Activated T-cell treated with anti-CD3 and anti-CD28 coated beads for 4 hours (primary cell): ENCODE measurements at places on chromosomes 7 and 10.

DNA sequence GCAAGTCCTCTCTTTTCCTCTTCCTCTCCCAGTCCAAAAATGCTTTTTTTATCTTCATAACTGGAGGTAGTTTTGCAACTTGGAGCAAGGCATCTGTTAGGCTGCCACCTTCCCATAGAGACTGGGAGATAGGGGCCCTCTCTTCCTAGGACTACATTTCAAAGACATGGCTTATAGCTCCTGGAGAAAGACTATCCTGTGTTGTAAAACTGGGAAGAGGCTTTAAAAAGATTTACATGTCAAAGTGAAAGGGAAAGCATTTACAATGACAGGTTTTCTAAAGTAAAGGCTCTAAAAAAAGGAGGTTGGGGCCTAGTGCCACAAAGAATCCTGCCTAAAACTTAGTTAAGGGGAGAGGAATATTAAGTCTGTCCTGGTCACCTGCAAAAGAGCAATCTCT lies 82.2 kb upstream of the SEMA3E start:
- DNase-seq, result no peak

GRCh38 chr10:131203456-131204357 lies 107.8 kb downstream of the TCERG1L start:
- no peak for DNase-seq

DNA sequence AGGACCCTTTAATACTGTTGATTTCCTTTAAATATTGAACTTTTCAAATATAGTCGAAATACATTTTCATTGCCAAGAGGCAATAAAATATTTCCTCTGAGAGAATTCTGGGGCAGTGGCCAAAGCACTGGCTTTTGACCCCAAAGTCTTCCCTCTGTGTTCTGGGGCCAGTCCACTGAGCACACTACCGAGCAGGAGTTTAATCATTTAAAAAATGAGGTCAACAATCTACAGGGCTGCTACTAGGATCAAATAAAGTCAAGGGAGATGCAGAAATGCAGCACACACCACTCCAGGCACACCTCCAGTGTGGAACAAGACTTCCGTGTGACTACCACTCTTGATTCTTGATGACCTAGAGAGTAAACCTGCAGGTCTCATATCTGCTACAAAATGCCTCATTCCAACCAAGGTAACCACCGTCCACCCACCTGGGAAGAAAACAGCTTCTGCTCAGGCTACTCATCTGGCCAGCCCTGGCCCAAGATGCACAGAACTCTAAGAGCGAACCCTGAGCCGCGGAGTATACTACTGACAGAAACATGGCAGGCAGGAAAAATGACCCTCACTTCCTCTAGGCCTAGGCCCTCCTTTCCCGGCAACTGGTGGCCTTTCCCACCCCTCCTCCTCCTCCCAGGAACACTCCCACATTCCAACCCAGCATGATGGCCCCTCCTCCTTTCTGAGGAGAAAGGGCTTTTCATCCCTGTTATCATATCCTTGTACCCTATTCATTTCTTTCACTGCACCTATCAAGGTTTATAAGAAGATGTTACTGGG lies 97.7 kb downstream of the ALOX5 start:
- DNase-seq, result no peak

- no peak for DNase-seq
Observed at GRCh38 chr7:4416396-4417056, 265.6 kb upstream of the FOXK1 start.

DNA sequence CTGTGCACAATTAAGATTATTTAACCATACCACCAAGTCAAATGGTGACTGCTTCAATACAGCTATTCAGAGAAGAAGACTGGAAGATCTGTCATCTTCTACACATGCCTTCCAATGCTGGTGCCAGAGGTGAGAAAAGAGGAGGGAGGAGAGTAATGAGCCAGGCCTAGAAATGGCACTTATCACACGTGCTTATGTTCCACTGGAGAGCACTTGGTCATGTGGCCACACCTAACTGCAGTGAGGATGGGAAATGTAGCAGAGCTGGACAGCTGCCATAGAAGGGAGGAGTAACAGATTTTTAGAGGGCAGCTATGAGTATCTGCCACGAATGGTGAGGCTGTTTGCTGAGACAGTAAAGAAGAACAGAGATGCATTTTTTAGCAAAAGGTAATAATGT lies 77.1 kb downstream of the MPLKIP start:
- no peak for DNase-seq

- no peak for DNase-seq
Observed at GRCh38 chr7:34074421-34074820, 169.1 kb downstream of the BMPER start.

GRCh38 chr7:3895341-3896116 lies 594.5 kb downstream of the SDK1 start:
- DNase-seq, result no peak

- DNase-seq, result no peak
Observed at GRCh38 chr7:34096198-34096651, 190.9 kb downstream of the BMPER start.

- DNase-seq, result no peak
Observed at GRCh38 chr7:106405697-106406141, 120.9 kb upstream of the NAMPT start.

DNA sequence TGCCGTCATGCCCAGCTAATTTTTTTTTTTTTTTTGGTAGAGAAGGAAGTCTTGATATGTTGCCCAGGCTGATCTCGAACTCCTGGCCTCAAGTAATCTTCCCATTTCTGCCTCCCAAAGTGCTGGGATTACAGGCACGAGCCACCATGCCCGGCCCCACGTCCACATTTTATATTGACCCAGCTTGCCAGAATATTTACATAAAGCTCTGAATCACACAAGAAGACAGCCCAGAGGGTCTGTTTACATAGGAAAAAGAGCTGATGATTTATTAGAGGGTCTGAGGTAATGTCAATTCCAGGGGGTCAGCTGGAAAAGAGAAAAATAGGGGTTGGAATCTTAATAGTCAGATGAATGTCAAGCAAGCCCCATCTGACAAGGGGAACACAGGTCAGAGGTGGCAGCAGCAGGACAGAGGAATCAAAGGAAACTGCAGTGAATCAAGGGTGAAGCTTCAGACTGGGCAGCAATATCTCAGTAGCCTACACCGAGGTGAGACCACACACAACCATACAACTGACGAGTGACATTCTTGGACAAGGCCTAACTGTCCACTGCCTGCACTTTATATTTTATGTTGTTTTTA lies 15.8 kb upstream of the SLF2 start:
- DNase-seq, result no peak

- DNase-seq, result no peak
Observed at GRCh38 chr10:107971973-107972372, 807.5 kb upstream of the SORCS1 start.

GRCh38 chr7:150329331-150330120 lies 6.2 kb upstream of the ACTR3C start:
- no peak for DNase-seq

DNA sequence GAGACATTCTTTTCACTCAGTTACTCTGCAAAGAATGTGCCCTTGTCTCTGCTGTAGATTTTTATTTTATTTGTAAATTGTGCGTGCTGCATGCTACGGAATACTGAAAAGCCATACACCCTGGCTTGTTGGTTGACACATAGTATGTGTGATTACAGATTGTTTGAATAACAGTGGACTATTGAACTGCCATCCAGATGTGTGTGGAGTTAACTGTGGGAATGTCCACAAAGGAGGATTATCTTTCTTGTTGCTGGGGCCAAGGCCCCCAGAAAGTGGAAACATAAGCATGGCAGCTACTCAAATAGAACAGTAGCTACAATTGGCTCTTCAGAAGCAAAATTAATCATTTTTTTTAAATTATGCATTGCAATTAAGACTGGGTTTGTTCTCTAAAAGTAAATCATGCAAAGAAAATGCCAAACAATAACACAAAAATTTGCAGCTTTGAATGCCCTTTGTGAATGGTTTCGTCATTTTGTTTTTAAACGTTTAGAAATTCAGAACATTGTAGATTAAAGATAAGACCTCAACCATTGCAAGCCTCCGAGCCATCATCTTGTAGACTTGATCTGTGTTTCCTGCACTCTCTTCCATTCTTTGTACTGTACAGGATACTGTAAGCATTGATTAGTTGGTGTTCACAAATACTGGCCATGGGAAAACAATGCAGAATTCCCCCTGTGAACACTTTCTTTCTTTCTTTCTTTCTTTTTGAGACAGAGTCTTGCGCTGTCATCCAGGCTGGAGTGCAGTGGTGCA lies 210.3 kb upstream of the TCF7L2 start:
- no peak for DNase-seq

DNA sequence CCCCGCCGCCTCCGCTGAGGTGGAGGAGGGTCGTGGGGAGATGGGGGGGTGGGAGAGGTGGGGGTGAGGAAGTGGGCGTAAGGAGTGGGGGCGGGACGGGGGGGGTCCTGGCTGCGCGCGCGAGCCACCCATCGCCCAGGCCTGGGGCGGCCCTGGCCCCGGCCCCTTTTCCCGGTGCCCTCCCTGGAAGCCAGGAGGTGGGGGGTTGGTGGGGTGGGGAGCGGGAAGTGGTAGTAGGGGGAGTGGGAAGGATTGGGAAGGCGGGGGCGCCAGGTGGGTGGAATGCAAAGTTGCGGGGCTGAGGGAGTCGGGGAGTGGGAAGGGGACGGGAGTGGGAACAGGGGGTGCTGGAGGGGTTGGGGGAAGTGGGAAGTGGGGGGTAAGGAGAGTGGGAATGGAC lies 319 bp upstream of the MMD2 start:
- DNase-seq, result no peak

DNA sequence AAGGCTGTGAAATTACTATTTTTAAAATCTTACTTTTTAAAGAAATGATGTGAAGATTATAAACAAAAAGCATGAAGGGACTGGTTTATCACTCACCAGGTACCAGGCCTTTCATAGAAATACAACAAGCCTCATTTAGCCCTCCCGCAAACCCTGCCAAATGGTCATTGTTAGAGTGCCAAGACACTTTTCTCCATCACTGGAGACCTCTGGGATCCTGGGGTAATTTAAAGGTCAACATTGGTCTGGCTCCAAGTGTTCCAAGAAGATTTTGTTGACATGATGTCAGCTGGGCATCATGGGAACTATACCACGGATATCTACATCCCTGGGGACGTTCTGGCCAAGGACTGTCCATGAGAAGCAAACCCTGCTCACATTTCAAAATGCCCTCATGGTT lies 138.0 kb upstream of the FRMD4A start:
- DNase-seq, result no peak

GRCh38 chr10:63267414-63268148 lies 134.5 kb downstream of the NRBF2 start:
- no peak for DNase-seq

DNA sequence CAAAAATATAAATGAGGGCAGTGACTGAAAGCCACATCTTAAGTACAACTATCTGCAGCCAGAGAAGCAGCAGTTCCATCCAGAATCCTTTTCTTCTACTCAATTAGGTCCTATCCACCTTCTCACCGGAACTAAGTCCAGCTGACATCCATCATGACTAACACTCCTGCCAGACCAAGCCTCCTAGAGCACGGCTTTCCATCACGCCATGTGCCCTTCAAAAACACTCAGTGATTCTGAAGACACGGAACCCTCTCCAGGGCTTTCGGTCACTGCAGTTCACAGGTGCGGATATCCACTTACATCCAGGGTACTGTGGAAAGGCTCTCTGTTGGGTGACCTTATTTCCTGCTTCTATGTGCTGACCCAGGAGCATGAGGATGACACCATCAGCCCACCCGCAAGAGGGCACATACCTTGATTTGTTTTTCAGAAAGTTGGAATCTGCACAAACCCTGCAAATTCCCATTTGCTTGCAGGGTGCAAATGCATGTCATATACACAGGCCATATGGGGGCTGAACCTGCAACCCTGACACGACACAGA lies 64.3 kb downstream of the FAM171A1 start:
- no peak for DNase-seq

DNA sequence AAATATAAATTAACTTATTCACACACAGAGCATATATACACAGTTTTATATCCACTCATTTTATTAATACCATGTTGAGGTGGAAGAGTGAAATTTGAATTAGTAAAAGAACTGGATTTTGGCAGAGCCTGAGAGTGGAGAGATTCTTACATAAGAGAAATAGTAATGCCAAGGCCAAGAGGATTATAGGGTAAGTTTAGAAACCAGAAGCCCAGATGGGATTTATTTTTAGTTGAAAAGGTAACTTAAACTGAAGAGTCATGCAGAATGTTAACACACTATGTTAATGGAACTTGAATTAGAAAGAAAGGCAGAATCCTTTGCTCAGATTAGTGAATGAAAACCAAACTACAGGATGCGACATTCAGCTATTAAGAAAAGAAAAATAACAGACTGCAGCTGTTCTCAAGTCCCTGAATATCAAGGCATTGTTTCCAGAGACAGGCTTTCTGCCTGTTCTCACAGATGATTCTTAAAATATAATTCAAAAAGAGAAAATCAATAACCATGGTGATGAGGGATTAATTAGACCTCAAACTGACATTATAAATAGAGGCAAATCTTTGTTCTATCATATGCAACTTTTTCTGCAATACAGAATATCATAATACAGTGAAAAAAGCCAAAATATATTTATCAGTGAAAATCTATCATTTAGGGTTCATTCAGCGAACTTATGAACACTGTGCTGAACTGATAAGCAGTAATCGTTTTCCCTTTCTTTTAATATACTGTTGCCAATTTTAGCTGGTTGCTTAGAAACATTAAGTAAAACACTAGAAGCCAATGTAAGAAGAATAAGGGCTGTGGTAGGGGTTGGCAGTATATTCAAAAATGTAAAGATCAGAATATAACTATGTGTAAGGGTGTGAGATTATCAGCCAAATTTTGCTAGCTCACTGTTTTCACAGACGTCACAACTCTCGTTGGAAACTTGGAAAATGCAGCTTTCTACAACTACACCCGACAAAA lies 34.4 kb downstream of the HECTD2 start:
- no peak for DNase-seq

DNA sequence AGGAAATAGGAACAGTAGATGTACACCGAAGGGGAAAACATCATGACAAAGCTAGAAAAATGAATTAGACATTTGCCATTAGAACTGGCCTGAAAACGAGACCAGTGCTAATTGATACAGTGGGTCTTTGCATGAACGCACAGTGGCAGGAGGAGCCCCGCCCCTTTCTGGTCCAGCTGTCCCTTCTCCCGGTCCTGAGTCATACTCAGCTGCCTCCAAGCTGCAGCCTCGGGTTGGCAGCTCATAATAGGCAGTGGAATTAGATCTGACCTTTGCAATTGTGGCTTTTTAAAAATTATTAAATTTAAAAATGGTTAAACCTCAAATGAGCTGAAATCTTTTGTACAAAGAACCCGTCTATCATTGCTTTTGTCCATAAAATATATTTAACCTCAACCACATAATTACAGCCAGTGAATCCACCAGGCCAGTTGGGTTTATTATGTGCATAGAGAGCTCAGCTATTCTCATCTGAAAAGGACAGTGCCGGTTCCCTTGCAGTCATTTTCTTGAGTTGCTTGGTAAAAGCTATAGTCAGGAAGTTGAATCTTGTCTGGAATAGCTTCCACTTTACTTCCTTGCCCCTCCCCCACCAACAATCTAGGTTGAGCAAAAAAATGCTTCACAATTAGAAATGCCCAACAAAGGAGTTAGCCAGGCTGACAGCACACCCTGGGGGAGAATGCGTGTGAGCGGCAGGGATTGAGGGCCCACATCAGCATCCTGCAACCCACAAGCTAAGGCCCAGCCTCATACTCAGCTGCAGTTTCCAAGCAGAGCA lies 147.1 kb downstream of the BUB3 start:
- DNase-seq, result no peak
